ENCODE measurements at places on chromosomes 1 and 21.
A peak's percentile ranks its signal among the peaks of the same experiment; 100 is the strongest.

- peak; percentile 74 for DNase-seq
Observed at GRCh38 chr1:171468120-171468750, 17.1 kb upstream of the PRRC2C start.

DNA sequence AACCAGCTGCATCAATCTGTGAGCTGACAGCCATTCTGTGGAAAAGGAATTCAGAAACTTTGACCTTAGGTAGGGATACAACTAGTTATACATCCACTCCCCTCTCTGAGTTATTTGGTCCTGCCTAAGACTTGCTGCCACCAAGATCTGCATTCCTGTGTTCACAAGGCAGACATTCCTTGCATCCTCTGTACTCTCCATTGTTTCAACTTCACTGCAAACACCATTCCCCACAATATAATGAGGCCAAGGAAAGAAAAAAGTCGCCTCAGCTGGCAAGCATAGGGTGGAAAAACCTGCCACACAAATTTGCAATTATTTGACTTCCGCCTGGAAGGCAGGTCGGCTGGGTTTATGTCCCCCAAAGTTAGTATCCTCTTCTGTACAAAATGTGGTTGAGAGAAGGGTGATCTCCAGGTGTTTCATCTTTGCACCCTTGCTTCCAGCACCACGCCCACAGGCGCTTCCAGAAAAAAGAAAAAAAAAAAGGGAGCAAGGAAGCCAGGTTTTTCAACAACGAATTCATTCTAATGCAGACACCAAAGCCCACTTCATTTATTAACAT, 676 bp upstream of the CTTNBP2NL start:
- no peak for DNase-seq

DNA sequence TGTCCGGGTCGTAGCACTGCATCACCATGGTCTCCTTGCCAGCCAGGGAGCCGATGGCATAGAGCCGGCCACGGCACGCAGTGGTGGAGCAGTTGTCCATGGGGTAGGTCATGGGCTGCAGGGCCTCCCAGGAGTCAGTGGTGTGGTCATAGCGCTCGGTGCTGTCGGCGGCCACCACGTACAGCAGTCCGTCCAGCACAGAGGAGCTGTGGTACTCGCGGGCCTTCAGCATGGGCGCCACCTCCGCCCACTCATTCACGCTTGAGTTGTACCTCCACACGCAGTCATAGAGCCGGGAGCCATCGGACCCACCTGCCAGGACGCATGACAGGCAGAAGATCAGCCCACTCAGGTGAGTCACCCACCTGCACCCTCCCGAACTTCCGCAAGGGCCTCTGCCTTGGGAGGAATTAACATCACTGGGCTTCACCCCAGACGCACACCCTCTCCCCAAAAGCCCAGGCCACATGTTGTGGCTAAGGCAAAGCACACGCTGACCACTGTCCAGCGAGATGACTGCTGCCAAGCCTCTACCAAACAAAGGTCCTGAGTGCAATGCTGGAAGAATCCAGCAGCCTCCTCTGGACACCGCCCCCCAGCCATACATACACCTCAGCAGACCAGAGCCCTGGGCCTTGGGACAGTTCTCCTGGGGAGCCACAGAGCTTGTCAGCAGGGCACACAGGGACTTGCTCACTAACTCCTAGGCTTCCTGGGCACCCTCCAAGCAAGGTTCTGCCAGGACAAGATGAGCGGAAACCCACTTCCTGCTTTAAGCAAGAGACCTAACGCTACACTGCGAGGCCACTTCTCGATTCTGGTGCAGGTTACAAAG, 3.3 kb downstream of the KLHL21 start:
- DNase-seq, result peak; percentile 55

- DNase-seq, result no peak
Observed at GRCh38 chr21:14888202-14888601, 176.6 kb downstream of the NRIP1 start.

GRCh38 chr1:17564458-17565393, 25.2 kb downstream of the ARHGEF10L start:
- DNase-seq, result no peak

DNA sequence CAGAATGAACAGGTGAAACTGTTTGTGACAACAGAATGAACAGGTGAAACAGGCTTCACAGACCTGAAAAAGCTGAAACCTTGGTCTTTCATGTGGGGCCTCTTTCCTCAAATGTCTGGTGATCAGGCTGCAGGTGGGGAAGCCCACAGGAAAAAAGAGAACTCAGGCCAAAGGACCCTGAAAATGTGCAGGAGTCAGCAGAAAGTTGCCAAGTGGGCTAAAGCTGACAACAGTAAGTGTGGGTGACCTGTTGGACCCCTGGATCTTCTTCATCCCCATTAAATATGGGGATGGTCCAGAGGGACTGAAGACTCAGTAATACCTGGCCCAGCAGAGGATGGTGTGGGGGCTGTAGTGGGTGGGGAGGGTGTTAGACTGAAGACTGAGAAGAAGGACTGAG, 9.1 kb upstream of the CHIT1 start:
- no peak for DNase-seq

DNA sequence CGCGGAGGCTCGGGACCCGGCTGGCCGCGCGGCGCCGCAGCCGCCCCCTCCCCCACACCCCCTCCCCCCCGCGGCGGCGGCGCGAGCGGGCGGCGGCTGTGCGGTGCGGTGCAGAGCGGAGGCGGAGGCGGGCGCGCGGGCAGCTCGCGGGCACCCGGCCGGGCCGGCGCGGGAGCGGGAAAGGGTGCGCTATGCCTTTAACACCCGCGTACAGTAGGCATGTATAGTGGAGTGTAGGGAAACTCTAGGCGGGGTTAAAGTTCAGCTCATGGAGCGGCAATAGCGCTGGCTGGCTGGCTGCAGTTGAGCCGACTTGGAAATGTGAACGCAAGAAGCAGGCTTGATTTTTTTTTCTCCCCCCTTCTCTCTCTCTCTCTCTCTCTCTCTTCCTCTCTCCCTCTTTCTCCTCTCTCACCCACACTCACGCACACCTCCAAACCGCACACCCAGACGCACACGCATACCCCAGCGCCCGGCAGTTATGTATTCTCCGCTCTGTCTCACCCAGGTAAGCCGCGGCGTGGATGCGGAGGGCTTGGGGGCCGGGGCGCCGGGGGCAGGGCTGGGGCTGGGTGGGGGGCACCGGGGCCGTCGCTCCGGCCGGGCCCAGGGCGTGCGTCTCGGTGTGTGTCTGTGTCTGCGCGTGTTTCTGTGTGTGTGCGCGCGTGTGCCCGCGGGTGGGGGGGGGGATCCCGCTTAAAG, at the start of gene NFIA:
Gene NFIA, plus strand, starts transcription at position 251 of the 702 bp plus-strand sequence.
- peak; percentile 79 for DNase-seq

- DNase-seq, result peak; percentile 16
Observed at GRCh38 chr1:53592521-53592982, 133.4 kb downstream of the DMRTB1 start.

- no peak for DNase-seq
Observed at GRCh38 chr1:154784924-154785531, 85.1 kb downstream of the KCNN3 start.

GRCh38 chr1:184287001-184287400, 99.8 kb upstream of the C1orf21 start:
- DNase-seq, result peak; percentile 42

DNA sequence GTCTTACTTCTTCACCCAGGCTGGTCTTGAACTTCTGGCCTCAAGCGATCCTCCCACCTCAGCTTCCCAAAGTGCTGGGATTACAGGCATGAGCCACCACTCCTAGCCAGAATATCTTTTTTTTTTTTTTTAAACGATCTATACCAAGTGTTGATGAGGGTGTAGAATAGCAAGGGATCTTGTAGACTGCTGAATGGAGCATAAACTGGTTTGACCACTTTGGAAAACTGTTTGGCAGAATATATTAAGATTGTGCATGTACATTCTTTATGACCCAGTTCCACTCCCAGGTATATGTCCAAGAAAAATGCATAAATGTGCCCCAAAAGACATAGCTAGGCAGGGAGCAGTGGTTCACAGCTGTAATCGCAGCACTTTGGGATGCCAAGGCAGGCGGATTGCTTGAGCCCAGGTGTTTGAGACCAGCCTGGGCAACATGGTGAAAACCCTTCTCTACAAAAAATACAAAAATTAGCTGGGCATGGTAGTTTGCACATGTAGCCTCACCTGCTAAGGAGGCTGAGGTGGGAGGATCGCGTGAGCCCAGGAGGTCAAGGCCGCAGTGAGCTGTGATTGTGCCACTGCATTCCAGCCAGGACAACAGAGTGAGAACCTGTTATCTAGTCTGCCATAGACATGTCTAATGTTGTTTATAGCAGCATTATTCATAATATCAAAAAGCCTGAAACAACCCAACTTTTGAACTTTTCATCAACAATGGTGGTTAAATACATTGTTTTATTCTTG, 184.0 kb downstream of the VPS13D start:
- no peak for DNase-seq

- DNase-seq, result peak; percentile 51
Observed at GRCh38 chr1:86741947-86742572, 37.7 kb downstream of the SH3GLB1 start.

GRCh38 chr1:168497376-168497950, 46.3 kb downstream of the XCL2 start:
- no peak for DNase-seq

- DNase-seq, result no peak
Observed at GRCh38 chr1:232335261-232335660, 294.7 kb downstream of the SIPA1L2 start.

- DNase-seq, result no peak
Observed at GRCh38 chr1:48720929-48721328, 55.8 kb downstream of the BEND5 start.

DNA sequence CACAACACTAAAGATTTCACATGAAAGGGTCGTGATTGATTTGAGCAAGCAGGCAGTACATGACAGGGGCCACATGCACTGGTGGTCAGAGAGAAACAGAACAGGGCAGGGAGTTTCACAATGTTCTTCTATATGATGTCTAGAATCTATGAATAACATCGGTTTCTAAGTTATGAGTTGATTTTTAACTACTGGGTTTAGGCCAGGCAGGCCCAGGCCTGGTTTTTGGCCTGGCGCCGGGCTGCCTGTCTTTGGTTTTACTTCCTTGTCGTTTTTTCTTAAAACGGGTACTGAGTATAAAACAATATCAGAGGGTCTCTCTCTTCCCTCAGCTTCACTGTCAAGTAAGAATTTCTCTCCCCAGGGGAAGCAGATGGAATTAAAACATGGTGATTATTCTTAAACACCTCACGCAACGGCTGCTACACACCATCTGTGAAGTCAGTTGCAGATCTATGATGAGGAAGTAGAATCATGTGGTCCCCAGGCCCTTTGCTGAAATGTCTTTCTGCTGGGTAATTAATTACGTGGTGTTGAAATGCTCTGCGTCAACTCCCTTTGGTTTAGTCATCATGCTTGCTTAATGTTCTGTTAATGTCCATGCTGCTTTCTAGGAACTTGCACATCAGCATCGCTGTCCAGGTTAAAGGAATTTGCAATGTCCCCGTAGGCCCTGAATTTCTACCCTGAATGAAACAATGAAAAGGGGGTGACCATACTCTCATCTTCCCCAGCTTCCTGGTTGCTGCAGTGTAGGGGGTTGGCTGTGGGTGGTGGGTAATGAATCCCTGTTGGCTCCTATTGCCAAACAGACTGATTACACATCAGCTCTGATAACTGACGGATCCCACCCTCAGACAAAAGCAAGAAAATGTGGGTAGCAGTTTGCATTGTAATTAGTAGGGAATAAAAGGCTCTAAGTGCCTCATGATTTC, 70.3 kb downstream of the SERINC2 start:
- peak; percentile 100 for DNase-seq

DNA sequence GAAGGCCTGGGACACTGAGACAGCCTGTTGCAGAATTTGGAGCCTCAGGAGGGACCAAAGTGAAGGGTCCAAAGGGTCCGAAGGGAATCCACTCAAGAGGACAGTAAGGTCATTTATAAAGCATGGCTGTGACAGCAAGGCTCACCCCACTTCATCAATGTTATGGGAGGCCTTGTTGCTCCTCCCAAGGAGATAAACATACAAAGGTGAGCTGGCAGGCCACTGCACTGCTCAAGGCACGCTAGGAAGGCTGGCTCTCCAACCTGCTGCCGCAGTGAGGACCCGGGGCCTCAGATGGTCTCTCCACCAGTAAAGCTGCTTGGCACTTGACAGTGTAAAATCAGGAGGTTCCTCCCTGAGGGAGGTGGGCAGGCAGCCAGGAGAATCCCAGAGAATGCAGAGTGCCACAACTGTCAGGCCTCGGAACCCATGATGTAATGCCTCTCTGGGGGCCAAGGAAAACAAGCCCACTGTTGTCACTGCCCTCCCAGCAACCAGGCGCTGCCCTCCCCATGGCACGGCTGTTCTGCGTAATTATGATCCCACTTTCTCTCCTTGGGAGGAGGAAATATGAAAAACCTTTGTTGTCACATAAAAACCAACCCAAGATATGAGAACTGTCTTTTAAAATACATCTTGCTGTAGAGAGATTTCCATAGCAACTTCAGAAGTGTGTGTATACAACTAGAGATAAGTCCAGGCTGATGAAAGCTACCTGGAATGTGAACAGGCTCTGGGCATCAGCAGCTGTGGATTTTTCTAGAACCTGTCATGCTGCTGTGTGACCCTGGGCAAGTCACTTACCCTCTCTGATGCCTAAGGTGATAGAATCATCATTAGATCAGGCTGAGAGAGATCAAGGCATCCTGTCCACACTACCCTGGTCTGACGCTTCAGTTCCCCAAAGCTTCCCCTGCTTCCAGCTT, 102.5 kb downstream of the KCNN3 start:
- DNase-seq, result no peak

- DNase-seq, result peak; percentile 79
Observed at GRCh38 chr1:65141394-65141793, 6.6 kb upstream of the AK4 start.

DNA sequence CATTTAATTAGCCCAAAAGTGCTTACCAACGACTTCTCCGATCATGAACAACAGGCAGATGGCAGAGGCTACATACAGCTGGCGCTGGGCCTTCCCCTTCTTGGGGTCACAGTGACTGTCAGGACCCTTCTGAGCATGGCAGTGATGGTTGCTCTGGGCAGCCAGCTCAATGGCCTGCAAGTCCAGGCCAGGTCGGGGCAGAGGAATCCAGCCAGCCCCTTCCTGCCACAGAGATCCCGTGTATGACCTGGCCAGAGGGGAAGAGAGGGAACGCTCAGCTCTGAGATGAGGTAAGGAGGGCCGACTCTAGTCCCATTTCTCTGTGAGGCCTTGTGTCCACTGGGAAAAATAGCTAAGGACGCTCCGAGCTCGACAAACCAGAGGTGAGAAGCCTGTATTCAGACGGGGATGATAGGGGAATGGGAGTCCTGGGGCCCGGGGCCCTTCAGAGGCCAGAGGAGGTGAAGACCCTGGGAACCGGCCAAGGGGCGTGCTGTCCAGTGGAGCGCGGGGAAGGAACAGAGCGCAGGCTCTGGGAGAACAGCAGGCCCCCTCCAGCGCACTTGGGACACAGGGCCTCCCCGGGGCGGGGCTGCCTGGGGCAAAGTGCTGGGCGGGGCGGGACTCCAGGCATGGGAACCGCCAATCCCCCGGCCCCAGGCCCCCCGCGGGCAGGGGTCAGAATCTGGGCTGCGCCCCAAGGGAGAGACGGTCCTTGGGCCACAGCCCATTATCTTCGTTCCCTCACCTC, 772 bp downstream of the SLC30A2 start:
- no peak for DNase-seq

DNA sequence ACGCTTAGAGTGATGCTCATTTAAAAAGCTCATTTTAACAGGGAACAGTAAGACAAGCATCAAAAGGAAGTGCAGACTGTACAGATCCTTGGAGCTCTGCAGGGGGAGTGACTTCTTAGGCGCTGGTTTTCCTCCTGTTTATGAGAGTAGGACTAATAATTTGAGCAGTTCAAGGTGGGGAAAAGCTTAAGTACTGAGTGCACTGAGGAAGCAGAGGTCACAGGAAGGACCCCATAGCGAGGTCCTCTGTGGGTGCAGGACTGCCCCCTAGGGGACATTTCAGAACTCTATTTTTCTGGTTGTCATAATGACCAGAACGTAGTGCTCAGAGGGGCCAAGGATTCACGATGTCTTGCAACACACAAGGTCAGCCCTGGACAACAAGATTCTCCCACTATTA, 112.1 kb downstream of the HLCS start:
- DNase-seq, result peak; percentile 42

Data from fibroblast of mammary gland (primary cell).